ENCODE measurements at places on chromosomes 11 and 22. TPM values are rescaled to one million over a fixed set of nuclear protein-coding genes. Genes with fewer than 3 reads are reported as not detected.

The KRTAP5-9 gene
- total RNA-seq: not detected

DNA sequence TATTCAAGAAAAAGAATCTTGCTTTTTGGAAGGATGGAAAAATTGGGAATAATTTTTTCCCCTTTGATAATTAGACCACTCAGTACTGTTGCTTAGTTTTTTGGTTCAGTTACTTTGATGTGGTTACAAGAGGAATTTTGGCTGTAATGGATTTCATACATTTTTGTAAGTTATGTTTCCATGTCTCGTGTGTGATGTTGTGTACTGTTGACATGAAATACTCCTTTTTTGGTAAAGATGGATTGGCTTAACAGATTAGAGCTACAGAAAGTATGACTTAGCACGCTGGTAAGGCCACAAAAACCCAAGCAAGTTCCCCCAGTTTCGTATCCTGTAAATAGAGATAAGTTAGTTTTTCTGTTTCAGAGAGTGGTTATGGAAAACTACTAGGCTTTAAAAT lies 11.9 kb downstream of the TBCEL start:
- DNase-seq: no peak

The DCDC1 gene
- total RNA-seq: 1.2 TPM

- DNase-seq: no peak
These were observed 15.0 kb downstream of the DENND5A start for GRCh38 chr11:9250139-9250582.

DNA sequence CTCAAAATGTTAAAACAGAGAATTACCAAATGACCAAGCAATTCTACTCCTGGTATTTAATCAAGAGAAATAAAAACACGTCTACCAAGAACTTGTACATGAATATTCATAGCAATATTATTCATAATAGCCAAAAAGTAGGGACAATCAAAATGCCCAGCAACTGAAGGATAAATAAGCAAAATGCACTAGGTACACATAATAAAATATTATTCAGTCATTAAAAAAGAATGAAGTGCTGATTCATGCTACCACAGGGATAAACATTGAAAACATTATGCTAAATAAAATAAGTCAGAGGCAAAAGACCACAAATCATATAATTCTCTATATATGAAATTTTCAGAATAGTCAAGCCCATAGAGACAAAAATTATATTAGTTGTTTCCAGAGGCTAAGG lies 24.8 kb downstream of the ARHGAP32 start:
- DNase-seq: no peak

The USH1C gene
- total RNA-seq: 0.62 TPM

DNA sequence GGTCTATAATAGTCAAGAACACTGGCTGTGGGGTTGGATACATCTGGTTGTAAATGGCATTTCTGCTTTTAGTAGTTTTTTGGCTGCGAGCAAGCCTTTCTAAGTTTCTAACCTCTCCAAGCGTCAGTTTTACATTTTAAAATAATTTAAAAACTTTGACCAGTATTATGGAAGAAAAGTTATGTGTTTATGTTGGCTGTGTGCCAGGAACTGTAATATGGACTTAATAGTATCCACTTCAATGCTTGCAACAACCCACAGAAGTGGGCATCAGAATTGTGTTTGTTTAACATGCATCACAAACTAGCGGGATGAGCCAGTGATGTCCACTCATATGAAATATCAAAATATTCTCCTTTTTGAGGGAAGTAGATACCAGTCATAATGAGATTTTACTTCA lies 844.2 kb downstream of the JRKL start:
- no peak for DNase-seq

DNA sequence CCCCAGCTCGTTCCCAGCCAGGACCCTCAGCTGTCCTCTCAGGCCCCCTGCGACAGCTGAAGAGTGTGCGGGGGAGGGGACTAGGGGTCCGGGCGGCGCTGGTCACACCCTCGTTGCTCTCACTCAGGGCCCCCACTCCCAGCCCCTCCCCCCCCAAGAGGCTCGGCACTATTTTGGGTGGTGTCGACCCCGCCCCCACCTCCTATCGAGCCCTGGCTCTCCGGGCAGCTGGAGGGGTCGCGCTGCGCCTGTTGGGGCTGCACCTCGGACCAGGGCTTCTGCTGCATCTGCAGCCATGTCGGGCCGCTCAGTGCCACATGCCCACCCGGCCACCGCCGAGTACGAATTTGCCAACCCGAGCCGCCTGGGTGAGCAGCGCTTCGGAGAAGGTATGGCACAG lies at the start of gene HSPB2:
Gene HSPB2, plus strand, starts transcription at position 200 of the 400 bp plus-strand sequence. Its CDS starts 96 bp downstream, at position 296.
- no peak for DNase-seq

GRCh38 chr22:29726512-29727130 lies 6.8 kb downstream of the CABP7 start:
- no peak for DNase-seq

GRCh38 chr11:20004866-20005265 lies 155.4 kb downstream of the DBX1 start:
- DNase-seq: no peak

DNA sequence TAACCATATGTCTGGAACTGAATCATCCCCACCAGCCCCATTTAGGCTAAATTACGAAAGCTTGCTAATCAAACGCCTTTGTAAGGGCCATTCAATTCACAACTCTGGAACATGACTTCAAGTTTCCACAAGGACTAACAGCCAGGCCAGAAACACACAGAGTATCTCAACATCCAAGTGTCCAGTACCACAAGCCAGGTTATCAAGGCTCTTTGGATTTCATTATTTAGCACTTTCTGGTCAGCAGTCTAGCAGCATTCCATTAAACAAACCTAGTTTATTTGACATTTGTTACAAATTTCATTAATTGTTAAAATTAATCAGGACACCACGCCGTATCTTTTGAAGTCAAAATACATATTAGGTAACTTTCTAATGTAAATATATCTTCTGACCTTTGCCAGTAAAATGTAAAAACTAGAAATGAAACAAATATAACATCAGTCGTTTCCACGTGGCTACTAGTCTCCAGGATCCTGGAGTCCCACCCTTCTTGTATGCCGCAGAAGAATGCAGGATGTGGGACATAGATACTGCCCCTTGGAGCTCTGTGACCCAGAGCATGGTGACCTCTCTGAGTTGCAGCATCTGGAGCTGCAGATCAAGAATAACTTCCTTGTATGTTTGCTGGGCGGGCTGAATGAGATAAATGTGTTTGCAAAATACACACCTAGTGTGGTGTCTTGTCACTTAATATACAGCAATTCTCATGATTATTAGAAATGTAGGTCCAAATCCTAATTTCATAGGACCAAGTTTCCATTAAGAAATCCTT lies 64.7 kb downstream of the MPPED2 start:
- no peak for DNase-seq

DNA sequence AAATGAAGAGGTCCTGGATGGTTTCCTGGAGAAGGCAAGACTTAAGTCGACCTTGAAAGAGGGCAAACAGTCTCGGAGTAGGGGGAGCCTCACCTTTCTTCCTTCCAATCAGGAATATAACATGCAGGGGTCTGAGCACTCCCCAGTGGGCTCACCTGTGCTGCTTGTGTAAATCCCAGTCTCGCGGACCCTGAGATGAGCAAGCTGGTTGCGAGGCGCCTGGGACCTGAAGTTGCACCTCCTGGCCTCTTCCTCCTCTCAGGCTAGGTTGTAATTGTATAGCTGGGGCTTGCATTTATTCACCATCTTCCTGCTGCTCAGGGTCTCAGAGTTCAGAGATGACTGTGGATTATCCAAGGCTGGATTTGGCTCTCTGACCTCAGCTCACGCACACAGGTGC lies 7.5 kb upstream of the WBP2NL start:
- no peak for DNase-seq

- DNase-seq: no peak
These were observed at the start of gene OR10A2 for GRCh38 chr11:6862961-6863360. Gene OR10A2, plus strand, starts transcription at chr11:6863057. Its CDS starts 6,698 bp downstream, at chr11:6869755.

The OR10A4 gene
- not detected for total RNA-seq

- no peak for DNase-seq
These were observed 1231.6 kb downstream of the TBC1D22A start for GRCh38 chr22:47994045-47994444.

The OR9Q2 gene
- not detected for total RNA-seq

DNA sequence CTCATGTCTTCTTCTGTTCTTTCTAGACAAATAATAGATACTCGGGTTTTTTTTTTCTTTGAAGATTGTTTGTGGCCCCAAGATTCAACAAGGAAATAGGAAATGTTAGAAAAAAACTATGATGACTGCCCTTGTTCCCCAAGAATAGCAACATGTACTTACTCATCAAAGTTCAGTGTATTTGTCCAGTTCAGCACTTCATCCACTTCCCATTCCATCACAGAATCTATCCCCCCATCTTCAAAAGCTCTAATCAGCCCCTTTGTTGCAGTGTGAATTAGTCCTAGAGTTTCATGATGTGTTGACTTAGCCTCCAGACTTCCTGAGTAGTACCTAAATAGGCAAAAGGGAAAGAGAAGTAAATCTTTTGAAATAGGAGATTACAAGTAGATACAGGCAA lies 74.3 kb downstream of the C11orf65 start:
- no peak for DNase-seq

DNA sequence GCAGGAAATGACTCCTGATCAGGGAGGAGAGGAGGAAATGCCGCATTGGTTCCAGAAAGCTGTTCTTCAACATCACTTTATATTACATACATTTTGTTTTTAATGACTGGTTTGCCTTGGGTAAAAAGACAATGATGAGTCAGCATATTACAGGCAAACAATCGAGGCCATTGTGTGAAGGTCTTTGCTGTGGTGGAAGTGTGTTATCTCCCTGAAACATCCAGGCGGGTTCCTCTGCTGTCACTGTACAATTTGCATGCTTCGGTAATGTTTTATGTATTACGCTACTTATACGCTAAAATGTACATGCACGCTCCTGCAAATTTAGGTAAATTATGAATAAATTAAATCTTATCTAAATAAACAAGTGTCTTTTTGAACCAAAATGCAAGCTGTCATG lies 161.1 kb downstream of the KIRREL3 start:
- no peak for DNase-seq

DNA sequence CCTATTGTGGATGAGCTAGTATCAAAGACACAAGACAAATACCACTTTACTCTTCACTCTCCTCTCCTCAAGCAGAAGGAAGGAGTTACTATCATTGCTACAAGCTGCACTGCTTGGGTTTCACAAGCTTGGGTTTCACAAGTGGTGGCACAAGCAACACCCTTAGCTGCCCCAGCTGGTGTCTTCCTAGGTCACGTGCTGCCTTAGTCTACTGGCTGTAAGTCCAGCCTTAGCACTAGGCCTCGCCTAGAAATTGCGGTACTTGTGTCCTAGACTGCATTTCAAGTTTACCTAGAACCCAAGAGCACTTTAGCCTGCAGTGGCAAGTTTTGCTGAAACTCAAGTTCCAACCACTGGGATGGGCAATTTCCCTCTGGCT lies 86.6 kb downstream of the EHF start:
- DNase-seq: no peak

The MS4A15 gene
- total RNA-seq: not detected

DNA sequence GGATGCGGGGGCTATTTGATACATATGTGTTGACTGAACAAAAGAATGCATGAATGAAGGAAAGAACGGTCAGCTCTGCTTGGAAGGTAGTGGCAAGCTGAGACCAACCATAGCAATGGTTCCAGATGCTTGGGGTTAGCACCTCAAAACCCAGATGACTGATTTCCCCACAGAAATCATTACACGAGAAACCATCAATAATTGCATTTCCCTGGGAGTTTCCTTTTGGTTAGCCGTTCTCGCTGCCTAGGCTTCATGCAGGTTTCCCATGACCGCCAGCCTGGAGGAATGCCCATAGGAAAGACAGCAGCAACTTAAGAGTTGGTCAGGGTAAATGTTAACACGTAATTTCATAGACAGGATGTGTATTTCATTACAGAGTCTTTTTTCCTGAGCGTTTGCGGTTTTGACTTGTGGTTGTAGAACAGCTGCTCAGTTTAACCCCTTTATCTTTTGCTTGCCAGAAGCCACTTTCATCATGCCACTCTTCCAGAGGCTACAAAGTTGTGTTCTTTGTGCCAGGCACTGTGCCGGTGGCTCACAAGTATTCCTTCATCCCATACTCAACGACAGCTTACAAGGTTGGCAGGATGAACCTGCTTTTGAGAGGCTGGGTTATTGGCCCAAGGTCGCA lies 2.8 kb downstream of the IL17RA start:
- no peak for DNase-seq

The KRTAP5-7 gene
- total RNA-seq: not detected

DNA sequence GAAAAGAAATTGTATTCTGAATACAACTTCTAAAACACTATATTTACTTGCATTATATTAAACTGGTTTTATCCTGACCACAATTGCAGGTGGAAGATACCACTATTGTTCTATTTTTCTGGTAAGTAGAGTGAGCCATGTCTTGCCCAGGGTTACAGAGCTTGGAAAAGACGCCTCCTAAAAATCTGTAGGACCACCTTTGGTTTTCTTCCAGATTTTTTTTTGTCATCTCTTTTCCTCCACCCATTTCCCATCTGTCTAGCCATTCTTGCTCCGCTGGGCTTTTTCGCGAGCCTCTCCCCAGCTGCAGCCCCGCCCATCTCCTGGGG lies 294 bp upstream of the MTMR3 start:
- no peak for DNase-seq

DNA sequence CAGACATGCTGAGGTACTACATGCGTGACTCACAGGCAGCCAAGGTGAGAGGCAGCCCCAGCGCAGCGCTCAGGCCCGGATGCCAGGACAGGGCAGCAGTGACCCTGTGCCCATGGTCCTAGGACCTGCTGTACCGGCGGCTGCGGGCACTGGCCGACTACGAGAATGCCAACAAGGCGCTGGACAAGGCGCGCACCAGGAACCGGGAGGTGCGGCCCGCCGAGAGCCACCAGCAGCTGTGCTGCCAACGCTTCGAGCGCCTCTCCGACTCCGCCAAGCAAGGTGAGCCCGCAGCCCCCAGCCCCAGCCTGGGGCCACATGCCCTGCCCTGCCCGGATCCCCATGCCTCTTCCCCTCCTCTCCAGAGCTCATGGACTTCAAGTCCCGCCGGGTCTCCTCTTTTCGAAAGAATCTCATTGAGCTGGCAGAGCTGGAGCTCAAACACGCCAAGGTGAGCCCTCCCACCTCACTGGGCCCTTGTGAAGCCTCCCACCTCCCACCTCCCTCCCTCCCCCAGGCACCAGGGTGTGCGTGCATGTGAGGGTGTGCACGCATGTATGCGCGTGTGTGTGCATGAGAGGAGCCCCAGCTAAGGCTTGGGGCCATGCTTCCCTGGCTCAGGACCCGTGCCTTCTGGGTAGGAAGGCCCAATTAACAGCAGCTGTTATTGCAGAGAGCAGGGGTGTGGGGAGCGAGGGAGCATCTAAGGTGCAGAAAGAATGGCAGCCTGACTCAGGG lies 5.3 kb downstream of the CFL1 start:
- DNase-seq: no peak
